ENCODE measurements at places on chromosomes 16 and 17.

DNA sequence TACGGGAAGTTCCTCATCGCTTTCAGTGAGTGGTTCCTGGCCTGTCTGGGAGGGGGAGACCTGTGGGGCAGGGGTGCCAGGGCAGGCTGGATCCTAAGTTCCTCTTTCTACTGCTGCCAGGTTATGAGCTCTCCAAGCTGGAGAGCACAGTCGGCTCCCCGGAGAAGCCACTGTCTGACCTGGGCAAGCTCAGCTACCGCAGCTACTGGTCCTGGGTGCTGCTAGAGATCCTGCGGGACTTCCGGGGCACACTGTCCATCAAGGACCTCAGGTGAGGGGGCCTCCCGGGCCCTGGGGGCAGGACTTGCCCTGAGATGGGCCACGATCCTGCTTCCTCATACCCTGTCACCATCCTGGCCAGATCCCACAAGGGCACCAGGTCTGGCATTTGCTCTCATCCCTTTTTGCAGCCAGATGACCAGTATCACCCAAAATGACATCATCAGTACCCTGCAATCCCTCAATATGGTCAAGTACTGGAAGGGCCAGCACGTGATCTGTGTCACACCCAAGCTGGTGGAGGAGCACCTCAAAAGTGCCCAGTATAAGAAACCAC lies 5.1 kb downstream of the PRSS8 start:
- no peak for DNase-seq

DNA sequence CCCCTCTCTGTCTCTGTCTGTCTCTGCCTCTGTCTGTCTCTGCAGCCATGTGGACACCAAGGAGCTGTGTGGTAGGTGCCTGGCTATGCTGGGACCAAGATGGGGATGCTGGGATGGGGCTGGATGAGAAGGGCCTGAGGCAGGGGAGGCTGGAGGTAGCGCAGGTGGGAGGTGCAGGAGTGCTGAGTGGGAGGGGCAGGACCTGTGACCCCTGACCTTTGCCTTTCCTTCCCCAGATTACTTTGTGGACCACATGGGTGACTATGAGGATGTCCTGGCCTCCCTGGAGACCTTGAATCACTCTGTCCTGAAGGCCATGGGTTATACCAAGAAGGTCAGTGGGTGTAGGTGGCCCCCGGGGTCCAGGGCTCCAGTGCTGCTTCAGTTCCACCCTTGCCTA lies 12.8 kb downstream of the NECAB2 start:
- no peak for DNase-seq

DNA sequence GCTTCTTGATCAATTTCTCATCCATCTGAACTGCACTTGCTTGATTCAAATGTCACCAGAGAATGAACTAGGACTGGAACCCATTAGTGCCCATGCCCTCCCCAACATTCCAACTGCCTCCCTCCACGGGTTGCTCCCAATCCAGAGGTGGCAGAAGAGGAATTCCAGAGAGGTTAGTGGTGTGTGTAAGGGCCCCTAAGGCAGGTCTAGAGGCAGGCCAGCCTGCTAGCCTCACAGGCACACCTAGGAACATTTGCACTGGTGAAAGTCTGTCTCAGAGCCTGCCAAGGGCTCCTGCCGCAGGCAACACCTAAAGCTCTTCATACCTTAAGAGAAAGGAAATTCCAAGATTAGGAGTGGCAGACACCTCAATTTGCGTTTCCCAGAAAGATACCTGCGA lies 21.2 kb upstream of the CMTM4 start:
- DNase-seq, result no peak

- no peak for DNase-seq
Measured at GRCh38 chr17:28133562-28133970, 91.1 kb downstream of the NLK start.

DNA sequence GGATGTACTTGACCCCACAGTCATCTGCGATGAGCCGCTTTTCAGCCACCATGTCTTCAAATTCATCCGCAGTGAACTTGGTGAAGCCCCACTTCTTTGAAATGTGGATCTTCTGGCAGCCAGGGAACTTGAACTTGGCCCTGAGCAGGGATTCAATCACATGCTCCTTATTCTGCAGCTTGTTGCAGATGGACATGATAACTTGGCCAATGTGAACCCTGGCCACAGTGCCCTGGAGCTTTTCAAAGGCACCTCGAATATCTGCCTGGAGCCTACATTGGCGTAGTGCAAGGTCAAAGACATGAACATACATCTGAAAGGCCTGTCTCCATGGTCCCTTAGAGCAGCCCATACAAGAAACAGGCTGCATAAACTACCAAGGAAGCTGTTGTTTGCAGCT lies 1.8 kb upstream of the TENT4B start:
- no peak for DNase-seq

- DNase-seq, result peak; percentile 86
Measured at GRCh38 chr17:72560303-72561247, 439.8 kb downstream of the SOX9 start.

DNA sequence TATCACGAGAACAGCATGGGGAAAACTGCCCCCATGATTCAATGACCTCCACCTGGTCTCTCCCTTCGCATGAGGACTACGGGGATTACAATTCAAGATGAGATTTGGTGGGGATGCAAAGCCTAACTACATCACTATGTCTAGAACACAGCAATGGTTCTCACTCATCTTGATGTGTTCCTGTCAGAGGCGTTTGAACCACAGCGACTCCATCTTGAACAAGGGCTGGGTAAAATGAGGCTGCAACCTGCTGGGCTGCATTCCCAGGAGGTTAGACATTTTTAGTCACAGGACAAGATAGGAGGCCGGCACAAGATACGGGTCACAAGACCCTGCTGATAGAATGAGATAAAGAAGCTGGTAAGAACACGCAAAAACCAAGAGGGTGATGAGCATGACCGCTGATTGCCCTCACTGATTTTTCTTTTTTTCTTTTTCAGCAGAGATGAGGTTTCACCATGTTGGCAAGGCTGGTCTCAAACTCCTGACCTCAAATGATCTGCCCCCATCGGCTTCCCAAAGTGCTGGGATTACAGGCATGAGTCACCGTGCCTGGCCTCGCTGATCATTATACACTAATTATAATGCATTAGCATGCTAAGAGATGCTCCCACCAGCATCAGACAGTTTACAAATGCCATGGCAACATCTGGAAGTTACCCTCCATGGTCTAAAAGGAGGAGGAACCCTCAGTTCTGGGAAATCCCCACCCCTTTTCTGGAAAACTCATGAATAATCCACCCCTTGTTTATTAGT lies 3.0 kb upstream of the PPY start:
- no peak for DNase-seq

DNA sequence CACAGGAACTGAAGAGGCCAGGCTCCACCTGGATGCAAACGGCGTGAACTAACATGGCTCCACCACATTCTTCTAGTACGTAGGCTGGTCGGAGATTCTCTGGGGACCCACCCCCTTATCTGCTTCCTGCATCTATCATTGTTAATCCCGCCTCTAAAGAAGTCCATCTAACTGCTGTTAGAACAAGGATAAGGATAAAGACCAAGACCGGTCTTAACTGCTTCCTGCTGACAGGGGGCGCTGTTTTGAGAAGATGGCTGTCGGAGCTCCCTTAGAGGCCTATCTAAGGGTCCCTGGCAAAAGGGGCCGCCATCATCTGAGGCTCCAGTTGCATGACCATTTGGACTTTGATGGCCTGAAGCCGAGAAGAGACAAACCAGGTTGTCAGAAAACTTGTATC lies 25.8 kb upstream of the TNFSF12 start:
- no peak for DNase-seq

DNA sequence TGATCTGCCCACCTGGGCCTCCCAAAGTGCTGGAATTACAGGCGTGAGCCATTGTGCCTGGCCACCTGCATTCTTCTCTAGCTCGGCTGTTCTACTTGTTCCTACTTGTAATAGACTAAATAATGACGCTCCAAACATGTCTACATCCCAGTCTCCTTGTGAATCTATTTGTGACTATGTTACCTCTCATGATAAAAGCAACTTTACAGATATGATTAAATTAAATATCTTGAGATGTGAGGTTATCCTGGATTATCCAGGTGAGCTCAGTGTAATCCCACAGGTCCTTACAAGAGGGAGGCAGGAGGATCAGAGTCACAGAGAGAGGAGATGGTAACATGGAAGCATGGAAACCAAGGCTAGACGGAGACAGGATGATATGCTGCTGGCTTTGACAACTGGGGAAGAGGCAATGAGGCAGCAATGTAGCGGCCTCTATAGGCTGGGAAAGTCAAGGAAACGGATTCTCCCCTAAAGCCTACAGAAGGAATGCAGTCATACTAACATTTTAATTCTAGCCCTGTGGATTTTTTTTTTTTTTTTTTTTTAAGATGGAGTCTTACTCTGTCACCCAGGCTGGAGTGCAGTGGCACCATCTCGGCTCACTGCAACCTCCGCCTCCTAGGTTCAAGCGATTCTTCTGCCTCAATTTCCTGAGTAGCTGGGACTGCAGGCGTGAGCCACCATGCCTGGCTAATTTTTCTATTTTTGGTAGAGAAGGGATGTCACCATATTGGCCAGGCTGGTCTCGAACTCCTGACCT lies 5.0 kb upstream of the LASP1 start:
- no peak for DNase-seq

DNA sequence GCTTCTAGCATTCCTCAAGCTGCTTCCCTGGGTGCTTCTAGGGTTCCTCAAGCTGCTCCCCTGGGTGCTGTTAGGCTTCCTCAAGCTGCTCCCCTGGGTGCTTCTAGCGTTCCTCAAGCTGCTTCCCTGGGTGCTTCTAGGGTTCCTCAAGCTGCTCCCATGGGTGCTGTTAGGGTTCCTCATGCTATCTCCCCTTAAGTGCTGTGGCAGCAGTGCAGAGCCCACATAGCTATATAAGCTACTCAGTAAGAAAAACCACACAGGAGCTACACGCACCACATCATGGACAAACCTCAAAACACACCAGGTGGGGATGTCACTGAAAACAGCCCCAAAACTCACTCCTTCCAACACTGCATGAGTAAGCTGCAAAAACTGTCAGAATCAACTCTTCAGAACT lies 35.2 kb downstream of the ANKRD11 start:
- no peak for DNase-seq

- no peak for DNase-seq
Measured at GRCh38 chr16:57608462-57609113, 19.8 kb upstream of the ADGRG1 start.

DNA sequence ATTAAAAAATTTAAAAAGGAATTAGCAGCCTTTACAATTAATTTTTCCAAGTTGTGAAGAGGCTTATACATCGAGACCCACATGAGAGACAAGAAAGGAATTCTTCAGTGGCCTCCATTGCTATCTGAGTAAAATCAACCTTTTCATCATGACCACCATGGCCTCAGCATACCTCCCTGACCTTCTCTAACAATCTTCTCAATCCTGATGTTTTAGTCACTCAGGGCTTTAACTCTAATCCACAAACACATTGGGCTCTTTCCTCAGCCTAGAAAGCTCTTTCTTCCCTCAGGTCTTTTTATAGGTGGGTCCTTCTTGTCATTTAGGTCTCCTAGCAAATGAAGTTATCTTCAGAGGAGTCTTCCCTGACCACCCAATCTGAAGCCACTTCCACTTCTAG lies 46.4 kb downstream of the SPOP start:
- no peak for DNase-seq

DNA sequence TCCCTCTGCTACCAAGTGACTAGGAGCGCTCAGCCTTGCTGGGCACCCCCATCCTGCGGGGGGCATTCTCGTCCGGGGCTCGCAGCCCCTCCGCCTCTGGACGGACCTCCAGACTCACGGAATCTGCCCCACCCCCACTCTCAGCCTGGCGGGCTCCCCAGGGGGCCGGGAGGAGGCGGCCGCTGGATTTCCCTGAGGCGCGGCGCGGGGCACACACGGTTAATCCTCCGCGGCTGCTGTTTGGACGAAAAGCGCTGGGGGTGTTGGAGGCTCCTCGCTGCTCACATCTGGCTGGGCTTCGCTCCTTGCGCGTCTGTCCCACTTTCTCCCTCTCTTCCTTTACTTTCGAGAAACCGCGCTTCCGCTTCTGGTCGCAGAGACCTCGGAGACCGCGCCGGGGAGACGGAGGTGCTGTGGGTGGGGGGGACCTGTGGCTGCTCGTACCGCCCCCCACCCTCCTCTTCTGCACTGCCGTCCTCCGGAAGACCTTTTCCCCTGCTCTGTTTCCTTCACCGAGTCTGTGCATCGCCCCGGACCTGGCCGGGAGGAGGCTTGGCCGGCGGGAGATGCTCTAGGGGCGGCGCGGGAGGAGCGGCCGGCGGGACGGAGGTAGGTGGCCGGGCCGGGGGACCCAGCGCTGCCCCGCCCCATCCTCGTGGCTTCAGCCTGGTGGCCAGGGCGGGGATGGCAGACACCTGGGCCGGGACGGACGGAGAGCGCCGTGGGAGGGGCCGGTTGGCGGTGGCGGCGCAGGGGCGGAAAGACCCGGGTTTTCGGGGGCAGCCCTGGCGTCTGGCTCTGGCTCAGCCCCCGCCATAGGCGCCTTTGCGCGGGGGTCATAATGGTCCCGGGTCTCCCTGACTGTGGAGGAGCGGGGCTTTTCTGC lies at the start of gene C1QTNF1:
TSS of gene C1QTNF1 (plus strand) at position 284 of the 886 bp plus-strand sequence. CDS start 19,800 bp downstream, outside the sequence.
- DNase-seq, result no peak

- no peak for DNase-seq
Measured at GRCh38 chr16:12089492-12090150, 113.1 kb downstream of the SNX29 start.

DNA sequence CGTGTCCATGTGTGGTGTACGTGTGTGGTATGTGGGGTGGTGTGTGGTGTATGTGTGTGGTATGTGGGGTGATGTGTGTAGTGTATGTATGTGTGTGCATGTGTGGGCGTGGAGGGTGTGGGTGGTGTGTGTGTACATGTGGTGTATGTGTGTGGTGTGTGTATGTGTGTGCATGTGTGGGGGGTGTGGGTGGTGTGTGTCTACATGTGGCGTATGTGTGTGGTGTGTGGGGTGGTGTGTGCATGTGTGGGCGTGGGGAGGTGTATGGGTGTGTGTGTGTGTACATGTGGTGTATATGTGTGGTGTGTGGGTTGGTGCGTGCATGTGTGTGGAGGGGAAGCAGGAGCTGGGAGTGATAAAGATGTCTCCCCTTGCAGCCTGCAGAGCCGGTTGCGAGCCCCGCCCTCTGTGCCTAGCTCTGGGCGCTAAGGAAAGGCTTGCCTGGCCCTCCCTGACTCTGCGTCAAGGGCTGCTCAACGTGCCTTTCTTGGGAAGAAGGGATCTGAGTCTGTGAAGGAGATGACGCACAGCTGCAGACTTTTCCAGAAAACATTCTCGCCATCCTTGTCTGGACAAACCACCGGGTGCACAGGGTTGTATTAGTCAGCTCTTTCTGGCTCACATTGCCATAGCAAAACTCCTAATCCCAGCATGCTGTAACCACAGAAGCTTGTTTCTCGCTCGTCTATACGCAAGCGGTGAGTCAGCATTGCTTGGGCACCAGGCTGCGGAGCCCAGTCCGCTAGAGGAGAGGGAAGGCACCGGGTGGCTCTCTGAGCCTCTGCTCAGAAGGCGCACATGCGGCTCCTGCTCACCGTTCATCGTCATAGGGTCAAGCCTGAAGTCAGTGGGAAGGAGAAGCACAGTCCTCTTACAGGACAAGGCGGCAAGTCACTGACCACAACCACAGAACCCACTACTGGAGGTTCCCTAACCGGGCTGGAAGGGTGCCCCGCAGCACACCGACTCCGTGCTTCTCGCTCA lies 2.0 kb upstream of the CD300H start:
- no peak for DNase-seq

- no peak for DNase-seq
Measured at GRCh38 chr16:12414281-12414680, 389.4 kb downstream of the CPPED1 start.

- no peak for DNase-seq
Measured at GRCh38 chr17:64455993-64456885, 7.3 kb downstream of the MILR1 start.

All from NCI-H2081 (cell line).